ENCODE measurements at places on chromosomes 13 and 19. TPM values are rescaled to one million over a fixed set of nuclear protein-coding genes. Genes with fewer than 3 reads are reported as not detected.

Gene GJB2
- total RNA-seq: 31.8 TPM

Gene ZNF85
- total RNA-seq: 0.86 TPM

Gene IGFL3
- not detected for total RNA-seq

GRCh38 chr19:6087074-6087571 is 23.2 kb downstream of the RFX2 start:
- no peak for DNase-seq
